RCC 7860 (cell line): ENCODE measurements at places on chromosomes 6 and 20.
A peak's percentile ranks its signal among the peaks of the same experiment; 100 is the strongest.

GRCh38 chr20:20360464-20360863 is 7.4 kb upstream of the INSM1 start:
- peak; percentile 11 for DNase-seq

GRCh38 chr6:85118233-85118632 is 331.6 kb upstream of the NT5E start:
- DNase-seq, result no peak

GRCh38 chr6:96246563-96246962 is 230.8 kb downstream of the FUT9 start:
- no peak for DNase-seq

DNA sequence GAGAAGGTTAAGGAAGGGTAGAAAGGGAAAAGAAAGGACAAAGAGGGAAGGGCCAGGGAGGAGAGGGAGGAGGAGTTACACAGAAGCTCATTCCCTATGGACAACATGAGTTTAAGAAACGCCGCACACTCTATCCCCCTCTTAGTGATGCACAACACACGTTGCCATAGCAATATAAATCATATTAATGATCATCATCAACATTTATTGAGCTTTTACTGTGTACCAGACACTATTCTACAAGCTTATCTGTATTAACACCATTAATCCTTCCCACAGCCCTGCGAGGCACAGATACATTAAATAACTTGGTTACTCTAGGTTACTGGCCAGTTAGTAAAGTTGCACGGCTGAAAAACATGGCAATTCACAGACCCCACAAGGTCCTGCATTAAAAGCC is 234.8 kb downstream of the PTPRT start:
- DNase-seq, result no peak

DNA sequence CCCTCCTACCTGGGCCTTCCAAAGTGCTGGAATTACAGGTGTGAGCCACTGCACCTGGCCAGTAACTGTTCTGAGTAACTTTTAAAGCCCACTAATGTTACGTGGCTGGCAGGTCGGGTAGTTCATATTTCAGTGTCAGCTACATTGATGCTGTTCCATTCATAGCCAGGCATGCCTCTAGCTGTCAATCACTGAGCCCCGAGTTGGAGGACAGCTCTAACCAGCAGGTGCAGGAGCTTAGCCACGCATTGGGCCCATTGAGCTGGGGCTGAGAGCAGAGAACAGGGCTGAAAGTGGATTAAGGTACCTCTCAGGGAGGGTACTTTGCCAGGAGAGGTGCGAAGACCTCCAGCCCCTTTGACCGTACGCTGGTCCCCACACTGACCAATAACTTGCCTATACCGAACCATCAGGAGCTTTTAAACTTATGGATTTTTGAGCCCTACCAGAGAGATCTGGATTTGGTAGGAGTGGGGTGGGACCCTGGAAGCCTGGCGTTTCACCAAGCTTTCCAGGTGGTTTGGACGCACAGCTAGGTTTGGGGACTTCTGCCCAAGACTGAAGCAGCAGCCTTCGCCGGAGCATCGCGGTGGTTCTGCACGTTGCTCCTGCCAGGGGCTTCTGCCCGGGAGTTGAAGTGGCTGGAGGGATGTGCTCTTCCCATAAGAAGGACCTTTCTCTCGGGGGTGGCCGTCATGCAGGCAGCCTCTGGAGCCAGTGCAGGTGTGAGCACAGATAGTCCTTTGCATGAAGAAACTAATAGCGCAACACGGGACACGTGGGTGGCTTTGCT is 82.6 kb downstream of the SERAC1 start:
- no peak for DNase-seq

DNA sequence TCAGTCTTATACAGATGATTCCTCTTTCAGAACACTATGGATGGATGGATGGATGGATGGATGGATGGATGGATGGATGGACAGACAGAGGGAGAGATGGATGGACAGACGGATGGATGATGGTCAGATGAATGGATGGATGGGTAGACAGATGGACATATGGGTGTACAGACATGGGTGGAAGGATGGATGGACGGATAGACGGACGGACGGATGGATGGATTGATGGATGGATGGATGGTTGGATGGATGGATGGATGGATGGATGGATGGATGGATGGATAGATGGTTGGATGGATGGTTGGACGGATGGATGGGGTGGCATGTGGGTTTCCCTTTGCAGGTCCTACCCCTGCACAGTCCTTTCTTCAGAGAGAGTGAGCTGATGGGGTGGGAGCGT is 320.7 kb downstream of the CDH4 start:
- DNase-seq, result no peak

GRCh38 chr6:35552285-35552917 is 39.7 kb upstream of the TULP1 start:
- DNase-seq, result no peak

GRCh38 chr6:88869263-88870020 is 94.0 kb downstream of the RNGTT start:
- peak; percentile 9 for DNase-seq

DNA sequence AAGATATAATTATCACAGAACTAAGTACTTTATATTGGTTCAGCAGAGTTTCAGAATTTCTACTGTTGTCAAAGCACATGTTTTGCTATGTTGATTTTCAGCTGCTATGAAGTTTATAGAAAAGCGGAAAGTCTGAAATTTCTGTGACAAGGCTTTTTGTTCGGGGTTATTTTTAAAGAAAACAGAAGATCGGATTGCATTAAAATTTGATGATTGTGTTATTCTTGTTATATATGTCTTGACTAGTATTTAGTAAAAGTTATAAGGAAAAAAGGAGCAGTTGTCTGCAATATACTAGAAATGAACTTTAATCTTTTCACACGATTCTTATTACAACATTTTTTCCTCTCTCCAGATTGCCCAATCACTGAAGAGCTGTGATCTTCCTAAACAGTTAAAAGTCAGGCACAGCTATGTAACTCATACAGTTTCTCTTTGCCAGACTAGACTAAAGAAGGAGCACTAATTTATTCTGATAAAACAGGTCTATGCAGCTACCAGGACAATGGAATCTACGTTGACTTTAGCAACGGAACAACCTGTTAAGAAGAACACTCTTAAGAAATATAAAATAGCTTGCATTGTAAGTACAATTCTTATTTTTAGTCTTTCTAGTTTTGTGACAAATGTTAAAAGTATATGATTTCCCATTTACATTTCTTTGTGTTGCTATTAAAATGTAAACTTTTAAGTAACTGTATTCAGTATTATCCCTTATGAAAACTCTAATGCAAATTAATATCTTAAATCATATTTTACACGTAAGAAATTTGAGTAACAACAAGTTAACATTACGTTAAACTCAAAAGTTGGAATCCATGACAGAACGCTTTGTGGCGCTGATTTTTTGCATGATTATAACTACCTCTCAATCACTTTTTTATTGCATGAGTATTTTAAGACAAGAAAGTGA is at the start of gene ENPP3:
Gene ENPP3, plus strand, starts transcription at position 423 of the 913 bp plus-strand sequence. Its CDS starts 83 bp downstream, at position 506.
- no peak for DNase-seq
